Ureter (tissue), 1 donor: ENCODE measurements at places on chromosomes 1 and 21. TPM values are rescaled to one million over a fixed set of nuclear protein-coding genes. Genes with fewer than 3 reads are reported as not detected.

FAM131C gene
- 0.60 TPM for total RNA-seq

DNA sequence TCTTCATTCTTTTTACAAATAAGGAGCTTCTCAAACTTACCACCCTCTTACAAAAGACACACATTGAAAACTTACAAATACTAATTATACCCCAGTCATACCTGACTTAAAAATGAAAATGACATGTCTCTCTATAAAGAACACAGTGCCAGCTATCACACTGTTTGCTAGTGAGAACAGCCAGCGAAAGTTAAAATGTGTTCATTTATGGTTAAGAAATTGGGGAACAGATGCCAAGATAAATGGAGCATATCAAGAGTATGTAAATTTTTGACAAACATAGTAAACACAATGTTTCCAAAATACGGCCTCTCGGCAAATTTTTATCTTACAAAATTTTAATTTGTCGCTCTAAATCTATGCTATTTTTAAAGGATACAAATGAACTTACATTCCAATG is 1422.9 kb downstream of the KCNT2 start:
- no peak for DNase-seq

DNA sequence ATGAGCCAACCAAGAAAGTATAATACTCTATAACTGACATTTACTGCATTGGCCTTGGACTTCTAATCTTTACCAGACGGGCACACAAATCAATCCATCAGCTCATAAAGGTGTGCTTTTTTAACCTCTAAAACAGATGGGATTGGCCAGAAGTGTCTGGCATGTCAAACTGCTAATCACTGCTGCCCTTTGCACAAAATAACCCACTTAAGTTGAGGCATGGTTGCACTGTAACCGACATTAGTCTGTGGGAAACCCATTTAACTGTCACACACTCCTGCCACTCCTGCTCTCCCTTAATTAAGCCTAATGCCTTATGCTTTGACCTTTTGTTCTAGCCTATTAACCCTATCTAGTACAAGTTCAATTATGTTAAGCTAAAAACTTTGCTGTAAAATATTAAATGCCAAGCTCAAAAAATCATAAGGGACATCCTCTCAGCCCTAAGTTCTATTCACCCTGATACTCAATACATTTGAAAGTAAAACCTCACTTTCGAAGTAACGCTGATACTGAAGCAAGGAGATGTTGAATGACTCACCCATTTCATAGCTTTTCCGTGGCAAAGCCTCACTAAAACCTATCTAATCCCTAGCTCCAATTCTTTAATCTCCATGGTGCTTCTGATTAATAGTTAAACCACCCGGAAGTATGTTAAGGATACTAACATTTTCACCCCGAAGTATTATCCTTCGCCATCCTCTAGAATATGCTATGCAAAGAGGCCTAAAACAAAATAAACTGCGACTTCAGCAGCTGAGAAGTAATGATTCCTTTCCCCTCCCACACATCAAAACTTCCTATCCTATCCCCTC is 12.9 kb downstream of the NRIP1 start:
- no peak for DNase-seq

TAS1R1 gene
- not detected for total RNA-seq

CD244 gene
- total RNA-seq = 0.89 TPM

PRDM15 gene
- 14.1 TPM for total RNA-seq

DNA sequence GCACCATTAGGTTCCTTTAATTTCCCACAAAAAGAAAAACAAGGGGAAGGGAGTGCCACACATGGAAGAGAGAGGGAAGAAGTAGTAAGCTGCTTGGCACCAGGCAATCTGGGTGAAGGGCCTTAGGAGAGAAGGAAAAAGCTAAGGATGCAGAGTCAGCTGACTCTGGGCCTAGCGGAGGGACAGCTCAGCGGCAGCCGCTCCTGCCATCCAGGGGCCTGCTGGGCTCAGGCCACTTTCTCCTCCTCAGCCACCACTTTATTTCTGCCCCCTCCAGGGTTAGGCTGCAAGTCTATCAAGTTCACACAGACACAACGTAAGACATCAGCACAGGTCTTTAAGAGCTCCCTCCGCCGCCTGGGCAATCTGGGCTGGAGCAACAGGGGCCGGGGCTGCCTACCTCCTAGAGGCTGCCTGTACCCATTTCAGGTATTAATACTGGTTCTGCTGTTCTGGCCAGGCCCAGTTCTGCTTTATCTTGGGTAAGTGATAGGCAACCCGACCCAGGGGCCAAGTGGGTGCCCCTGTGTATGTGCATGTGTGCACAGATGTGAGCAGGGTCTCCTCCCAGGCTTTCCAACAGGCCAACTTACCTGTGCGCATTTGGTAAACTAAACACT is 53.6 kb downstream of the SLC45A1 start:
- DNase-seq = no peak

DNA sequence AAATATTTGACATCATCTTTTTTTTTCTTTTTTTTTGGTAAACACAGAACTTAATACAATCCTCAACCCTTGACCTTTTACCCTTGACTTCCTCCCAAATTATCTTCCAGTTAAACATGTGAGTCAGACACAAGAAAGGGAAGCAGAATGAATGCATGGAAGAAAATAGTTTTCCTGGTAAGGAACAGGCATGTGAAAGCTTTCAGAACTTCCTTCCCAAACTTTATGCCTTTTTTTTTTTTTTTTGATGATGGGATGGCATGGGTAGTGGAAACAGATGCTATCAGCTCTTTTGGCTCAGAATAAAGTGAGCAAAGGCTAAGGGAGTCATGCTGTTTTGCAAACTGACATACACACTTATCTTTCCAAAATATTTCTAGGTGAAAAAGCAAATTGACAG is 1079.1 kb downstream of the TTLL7 start:
- DNase-seq = no peak

PLA2G2D gene
- not detected for total RNA-seq

- no peak for DNase-seq
Measured at GRCh38 chr21:41143596-41144325, 24.2 kb upstream of the BACE2 start.

- DNase-seq = no peak
Measured at GRCh38 chr1:117967477-117967876, 37.9 kb downstream of the WDR3 start.
